ENCODE measurements at places on chromosomes 16 and 17. TPM values are rescaled to one million over a fixed set of nuclear protein-coding genes. Genes with fewer than 3 reads are reported as not detected.

The ABCA8 gene
- polyA plus RNA-seq: 20.7 TPM

The CA4 gene
- polyA plus RNA-seq: 6.6 TPM

The ARHGAP44 gene
- 22.3 TPM for polyA plus RNA-seq

The OXLD1 gene
- polyA plus RNA-seq: 20.9 TPM

The TOX3 gene
- 21.4 TPM for polyA plus RNA-seq
